ENCODE measurements at places on chromosomes 2 and 18.

GRCh38 chr2:135664623-135665068, 77.0 kb upstream of the UBXN4 start:
- no peak for DNase-seq

DNA sequence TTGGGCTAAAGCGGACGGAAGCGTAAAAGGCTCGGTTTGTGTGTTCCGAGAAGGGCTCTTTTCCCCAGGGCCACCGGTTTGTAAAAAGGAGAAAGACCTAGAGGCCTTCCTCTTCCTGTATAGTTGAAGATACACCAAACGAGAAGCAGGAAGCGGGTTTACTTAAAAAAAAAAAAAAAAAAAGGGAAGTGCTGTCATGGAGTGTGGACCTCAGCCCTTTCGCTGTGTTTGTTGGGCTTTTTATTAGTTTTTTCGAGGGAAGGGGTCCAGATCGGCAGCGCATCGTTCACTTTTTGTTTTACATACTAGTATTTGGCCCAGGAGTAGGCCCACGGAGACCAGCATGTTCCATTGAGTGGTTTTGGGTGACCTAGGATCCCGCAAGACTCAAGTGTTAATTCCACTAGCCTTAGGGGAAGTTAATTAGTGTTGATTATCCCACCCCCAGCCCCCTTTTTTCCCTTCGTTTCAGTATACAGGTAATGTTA, 676 bp downstream of the ACTR2 start:
- no peak for DNase-seq

DNA sequence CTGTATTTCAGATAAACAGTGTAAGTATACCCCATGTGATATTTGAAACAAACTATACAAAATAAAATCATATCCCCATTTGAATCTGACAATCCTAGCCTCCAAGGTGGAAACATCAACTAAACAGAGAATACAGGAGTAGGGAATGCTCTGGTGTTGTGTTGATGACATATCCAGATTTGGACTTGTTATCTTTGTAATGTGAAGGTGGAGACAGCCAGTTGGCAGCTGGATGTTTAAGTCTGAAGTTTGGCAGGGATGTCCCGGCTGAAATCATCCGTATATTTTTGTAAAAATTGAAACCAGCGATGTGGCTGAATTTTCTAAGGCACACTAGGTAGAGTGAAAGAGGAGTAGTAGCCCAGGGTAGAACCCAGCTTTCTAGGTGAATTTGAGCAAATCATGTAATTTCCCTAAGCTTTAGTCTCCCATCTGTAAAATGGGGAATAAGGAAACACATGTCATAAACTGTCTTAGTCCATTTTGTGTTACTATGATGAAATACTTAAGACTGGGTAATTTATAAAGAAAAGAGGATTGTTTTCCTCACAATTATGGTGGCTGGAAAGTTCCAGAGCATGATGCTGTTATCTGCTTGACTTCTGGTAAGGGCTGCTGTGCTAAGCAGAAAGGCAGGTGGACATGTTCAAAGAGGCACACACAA, 246.6 kb upstream of the APCDD1 start:
- no peak for DNase-seq

- no peak for DNase-seq
Observed at GRCh38 chr2:9815844-9816279, 27.4 kb upstream of the TAF1B start.

All from stimulated activated CD8-positive, alpha-beta memory T cell treated with anti-CD3 and anti-CD28 coated beads, Interleukin-7, amount 100 ng/mL, for 1 hour (primary cell).